ENCODE measurements at places on chromosomes 2 and 18.

- DNase-seq: no peak
These were observed 45.8 kb upstream of the PDK1 start for GRCh38 chr2:172510088-172510487.

GRCh38 chr2:20235655-20236305 is 10.8 kb upstream of the SDC1 start:
- DNase-seq: no peak

GRCh38 chr2:16716944-16717343 is 51.3 kb upstream of the CYRIA start:
- DNase-seq: no peak

DNA sequence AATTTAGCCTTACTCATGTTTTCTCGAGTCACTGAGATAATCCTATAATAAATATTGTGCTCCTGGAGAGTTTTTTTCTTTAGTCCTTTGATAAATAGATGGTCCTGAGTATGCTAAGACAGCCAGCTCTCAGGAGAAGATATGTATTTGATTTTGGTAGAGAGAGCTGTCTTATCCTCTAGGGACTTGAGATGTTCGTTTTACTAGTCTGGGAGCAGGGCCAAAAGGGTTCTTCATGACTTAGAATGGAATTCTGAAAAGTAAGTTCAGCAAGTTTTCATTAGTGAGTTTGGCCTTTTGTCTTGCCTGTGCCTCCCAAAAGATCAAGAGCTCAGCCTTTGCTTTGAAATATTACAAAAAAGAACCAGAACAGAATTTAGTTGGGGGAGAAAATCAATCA is 246.7 kb downstream of the BABAM2 start:
- DNase-seq: no peak

- no peak for DNase-seq
These were observed 252.9 kb downstream of the ATAD2B start for GRCh38 chr2:23673830-23674679.

- DNase-seq: no peak
These were observed 125.4 kb downstream of the RGPD3 start for GRCh38 chr2:106342831-106343251.

DNA sequence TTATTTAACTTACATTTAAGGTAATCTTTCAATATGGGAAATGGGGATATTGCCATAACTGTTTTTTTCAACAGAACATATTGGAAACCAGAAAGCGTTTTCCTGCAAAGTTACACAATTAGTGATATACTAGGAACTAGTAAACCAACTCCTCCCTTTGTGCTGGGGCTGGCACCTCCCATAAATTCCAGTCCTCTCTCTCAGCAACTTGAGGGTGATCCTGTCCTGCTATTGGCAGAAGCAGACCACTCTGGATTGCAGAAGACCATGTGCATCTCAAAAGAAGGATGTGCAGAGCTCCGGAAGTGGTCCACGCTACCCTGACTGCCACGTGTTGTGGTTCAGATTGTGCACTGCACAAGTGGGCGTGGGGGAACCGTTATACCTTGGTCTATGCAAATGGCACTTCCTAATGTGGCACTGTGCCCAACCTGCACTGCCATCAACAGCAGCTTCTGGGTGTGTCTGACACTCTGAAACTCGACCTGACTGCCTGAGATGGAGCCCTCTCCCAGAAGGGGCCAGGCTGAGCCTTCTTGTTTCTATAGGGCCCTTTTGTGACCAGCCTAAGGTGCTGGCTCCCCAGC is 219.2 kb downstream of the ZNF516 start:
- DNase-seq: no peak

- DNase-seq: no peak
These were observed 23.6 kb downstream of the ASAP2 start for GRCh38 chr2:9230051-9230802.

DNA sequence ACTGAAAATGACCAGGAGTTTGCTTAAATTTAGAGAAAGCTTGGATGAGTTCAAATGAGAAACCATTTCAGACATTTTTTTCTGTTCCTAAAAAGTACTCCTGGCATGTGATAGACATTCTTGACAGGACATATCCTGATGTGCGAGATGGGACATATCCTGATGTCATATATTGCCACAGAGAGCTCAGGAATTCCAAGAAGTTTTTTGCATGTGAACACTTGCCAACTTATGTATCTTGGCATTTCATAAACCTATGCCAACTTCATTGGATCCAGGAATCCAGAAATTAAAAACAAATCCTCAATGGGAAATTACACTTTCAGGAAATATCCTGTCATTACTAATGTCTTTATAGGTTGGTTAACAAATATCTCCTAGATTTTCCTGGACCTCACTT is 2.9 kb upstream of the SERPINB3 start:
- DNase-seq: no peak

Measured in activated CD8-positive, alpha-beta memory T cell treated with anti-CD3 and anti-CD28 coated beads, Interleukin-2, amount 50 U/mL, for 48 hours (primary cell).